ENCODE measurements at places on chromosomes 1 and 21.

- DNase-seq, result no peak
These were observed 30.3 kb downstream of the VN1R5 start for GRCh38 chr1:247286134-247286670.

- DNase-seq, result peak; percentile 45
These were observed 378.9 kb downstream of the KCNH1 start for GRCh38 chr1:210754878-210755665.

GRCh38 chr1:17624611-17625233, 85.2 kb downstream of the ARHGEF10L start:
- peak; percentile 58 for DNase-seq

DNA sequence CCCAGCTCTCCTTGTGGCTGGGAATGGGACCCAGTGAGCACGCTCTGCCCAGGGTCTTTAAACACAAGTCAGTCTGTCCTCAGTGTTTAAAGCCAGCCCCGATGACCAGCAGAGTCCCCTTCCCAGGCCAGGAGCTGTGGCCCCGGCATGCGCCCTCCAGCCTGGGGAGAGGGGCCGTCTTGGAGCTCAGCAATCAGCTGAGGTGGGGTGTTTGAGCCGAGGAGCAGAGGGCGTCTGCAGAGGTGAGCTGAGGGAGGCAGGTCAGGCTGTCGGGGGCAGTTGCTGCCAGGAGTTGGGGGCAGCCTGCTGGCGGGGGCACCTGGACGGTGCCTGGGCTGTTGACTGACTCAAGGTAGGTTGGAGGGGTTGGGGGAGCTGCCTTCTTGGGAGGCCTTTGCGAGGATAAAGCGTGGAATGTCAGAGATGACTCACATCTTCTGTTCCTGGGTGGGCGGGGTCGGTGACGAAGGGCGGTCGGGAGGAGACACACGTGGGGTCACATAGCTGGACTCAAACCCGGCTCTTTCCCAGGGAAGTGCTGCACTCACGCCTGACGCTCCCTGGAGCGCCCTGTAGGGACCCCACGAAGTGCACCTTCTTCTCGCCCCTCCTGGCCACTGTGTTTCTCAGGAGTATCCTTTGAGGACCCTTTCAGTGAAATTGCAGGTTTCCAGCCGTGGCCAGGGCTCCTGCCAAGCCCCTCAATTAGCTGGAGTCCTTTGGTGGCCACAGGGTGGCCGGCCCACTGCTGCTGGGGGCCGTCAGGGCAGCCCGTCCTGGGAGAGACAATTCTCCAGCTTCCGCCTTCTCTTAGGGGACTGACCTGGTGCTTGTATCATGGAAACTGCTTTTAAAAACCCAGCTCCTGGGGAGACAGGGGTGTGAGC, 86.2 kb downstream of the SIK1 start:
- DNase-seq, result peak; percentile 90

- DNase-seq, result peak; percentile 54
These were observed at the start of gene CR1L for GRCh38 chr1:207644852-207645634. TSS of gene CR1L (plus strand) at chr1:207645133. CDS start at chr1:207645234, 101 bp downstream.

- DNase-seq, result no peak
These were observed 457 bp downstream of the TRAPPC3 start for GRCh38 chr1:36148821-36149236.

GRCh38 chr1:30129001-30129408, 594.4 kb downstream of the MATN1 start:
- DNase-seq, result no peak

DNA sequence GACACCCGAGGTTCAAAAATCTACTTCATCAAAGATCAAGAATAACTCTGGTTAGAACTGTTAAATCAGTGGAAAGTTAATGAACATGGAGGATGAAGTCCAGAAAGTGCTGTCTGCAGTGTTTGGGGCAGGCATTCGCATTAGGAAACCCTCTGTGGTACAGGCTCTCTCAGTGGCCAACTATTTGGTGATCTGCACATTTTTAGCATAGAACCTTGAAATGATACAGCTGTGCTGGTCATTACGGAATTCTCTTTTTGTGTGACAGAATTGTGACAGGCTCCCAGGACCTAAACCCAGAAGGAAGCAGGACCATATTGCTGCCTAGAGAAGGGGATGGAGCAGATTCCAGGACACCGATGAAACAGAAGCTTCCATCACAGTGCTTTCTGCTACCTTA, 89.0 kb downstream of the SLC45A1 start:
- DNase-seq, result no peak

DNA sequence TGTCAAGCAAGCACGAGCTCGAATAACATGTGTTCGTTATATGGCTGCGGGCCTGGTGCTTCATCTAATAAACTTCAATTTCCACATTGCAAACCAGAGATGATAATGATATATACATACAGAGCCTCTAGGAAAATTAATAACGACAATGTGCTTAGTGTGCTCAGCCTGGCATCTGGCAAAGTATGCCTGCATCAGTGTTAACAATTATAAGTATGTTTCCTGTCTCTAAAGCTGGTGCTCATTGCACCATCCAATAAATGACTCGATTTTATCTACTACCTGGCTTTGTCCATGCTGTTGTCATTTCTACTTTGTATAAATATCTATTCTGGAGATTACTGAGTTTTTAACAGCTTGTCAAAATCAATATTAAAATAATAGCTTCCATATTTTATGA, 1402.6 kb downstream of the MRPL39 start:
- no peak for DNase-seq

DNA sequence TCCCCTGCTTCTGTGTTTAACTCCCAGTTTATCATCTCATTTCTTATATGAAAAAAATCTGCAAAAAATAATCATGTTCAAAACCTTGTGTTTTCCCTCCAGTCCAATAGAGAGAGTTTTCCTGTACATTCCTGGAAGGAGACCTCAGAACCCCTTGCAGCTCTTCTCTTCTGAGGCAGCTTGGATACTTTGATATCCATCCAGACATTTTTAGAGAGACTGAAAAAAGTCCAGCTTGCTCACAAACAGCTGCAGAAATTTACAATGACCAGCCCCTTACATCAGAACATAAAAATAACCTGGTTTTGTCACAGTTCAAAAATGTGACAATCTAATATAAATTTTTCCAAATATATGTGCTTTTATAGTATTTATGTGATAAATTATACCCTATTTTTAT, 73.3 kb upstream of the C1orf115 start:
- no peak for DNase-seq

DNA sequence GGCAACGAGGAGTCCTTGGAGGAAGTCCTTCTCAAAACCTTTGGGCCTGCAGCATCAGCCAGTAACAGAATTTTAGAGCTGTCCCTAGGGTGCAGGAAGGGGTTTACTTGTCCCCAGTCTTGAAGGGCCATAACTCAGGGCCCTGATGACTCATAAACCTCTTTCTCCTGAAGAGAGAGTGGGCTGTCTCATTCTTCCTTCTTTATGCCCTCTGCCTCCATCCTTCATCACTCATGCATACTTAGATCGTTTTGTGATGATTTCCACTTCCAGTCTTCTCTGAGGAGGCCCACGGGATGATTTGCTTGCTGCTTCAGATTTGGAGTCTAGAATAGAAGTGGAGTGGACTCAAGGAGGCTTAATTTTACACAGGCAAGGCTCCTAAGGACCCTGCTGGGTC, 60.2 kb downstream of the NDUFS5 start:
- peak; percentile 64 for DNase-seq

GRCh38 chr1:9265968-9266367, 26.7 kb upstream of the SPSB1 start:
- DNase-seq, result no peak

DNA sequence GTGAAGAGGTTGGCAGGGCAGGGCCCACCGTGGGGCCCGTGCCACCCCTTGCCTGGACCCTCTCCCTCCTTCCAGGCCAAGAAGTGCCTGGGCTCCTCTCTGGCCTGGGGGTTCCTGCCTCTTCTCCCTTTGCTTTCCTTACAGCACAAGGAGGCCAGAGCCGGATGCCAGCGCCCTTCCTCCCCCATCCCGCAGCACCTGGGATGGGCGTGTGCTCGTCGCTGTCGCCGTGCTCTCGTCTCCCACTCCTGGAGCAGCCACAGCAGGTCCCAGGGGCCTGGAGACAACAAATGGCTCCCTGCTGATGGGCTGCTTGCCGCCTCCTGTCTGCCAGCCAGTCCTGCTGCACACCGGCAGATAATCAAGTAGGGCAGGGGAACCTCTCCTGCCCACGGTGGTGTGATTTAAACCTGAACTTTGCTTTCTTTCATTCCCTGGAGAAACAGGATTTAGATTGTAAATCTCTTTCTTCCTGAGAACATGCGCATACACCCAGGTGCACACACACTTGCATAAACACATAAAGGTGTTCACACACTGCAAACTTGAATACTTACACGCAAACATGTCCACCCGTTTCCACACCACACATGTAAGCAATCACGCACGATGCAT, 50.8 kb upstream of the POU3F1 start:
- no peak for DNase-seq

DNA sequence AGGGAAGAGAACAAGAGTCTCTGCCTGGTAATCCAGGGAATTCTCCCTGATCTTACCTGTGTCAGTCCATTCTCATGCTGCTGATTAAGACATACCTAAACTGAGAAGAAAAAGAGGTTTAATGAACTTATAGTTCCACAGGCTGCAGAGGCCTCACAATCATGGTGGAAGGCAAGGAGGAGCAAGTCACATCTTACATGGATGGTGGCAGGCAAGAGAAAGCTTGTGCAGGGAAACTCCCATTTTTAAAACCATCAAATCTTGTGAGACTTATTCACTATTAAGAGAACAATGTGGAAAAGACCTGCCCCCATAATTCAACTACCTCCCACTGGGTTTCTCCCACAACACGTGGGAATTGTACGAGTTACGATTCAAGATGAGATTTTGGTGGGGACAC, 34.2 kb upstream of the LRRC8B start:
- no peak for DNase-seq

GRCh38 chr1:178046591-178047270, 47.2 kb upstream of the RASAL2 start:
- DNase-seq, result no peak

- DNase-seq, result peak; percentile 99
These were observed 62.8 kb upstream of the KIF26B start for GRCh38 chr1:245091818-245092637.

GRCh38 chr1:210129092-210129491, 103.5 kb upstream of the SERTAD4 start:
- DNase-seq, result no peak

DNA sequence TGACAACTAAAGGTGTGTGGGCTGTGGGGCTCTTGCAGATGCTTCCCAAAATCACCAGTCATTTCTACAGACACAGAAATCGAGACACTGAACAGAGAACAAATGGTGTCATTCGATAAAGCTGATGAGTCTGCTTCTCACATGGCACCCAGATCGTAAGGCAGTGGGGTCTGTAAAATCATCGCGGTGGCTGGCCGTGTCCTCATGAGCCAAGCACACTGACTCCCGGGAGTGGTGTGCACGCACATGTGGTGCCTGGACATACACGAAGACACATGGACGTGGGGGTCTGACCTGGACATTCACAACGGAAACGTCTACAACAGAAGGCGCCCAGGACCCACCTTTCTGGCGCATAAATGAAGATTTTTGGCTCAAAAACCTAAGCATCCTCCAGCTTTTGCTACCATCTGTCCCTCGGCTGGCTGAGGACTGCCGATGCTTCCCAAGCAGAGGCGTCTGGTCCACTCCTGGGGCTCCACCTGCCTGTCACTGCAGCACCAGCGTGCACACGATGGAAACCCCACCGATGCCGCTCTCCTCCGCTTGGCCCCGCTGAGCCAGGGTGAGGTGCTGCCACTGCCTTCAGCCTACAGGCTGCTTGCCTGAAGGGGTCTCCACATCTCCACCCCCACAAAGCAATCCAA, 6.8 kb downstream of the SMIM1 start:
- DNase-seq, result no peak

DNA sequence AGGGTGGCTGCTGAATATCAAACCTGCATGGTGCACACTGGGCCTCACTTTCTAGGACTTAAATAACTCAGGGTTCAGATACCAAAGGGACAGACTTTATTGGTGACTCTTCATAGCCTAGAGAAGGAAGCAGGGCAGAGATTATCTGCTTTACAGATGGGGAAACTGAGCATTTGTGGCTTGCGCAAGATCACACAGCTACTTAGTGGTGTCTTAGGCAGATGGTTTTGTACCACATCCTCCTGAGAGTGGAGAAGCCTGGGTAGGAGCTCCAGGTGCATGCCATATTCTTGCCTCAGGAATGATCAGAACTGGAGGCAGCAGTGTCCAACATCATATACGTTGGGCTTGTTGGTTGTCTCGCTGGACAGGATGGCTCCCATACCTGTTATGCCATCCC, 6.8 kb upstream of the DPH2 start:
- no peak for DNase-seq

- DNase-seq, result no peak
These were observed 57.8 kb downstream of the HFM1 start for GRCh38 chr1:91346824-91347223.

- peak; percentile 11 for DNase-seq
These were observed 75.5 kb downstream of the ADAMTS1 start for GRCh38 chr21:26769613-26770188.

DNA sequence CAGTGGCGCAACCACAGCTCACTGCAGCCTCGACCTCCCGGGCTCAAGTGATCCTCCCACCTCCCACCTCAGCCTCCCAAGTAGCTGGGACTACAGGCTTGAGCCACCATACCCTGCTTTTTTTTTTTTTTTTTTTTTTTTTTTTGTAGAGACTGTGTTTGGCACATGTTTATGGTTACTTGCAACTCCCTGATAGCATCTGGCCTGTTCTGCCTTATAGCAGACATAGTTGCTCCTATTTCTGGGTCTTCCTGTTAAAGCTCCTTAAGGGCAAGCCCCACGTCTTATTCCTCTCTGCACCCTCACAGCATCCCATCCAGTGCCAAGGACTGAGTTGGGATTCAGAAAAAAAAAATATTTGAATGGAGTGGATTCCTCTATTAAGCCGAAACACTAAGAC, 17.1 kb upstream of the CNR2 start:
- DNase-seq, result no peak

GRCh38 chr1:206709772-206710459, 25.2 kb downstream of the MAPKAPK2 start:
- peak; percentile 50 for DNase-seq

DNA sequence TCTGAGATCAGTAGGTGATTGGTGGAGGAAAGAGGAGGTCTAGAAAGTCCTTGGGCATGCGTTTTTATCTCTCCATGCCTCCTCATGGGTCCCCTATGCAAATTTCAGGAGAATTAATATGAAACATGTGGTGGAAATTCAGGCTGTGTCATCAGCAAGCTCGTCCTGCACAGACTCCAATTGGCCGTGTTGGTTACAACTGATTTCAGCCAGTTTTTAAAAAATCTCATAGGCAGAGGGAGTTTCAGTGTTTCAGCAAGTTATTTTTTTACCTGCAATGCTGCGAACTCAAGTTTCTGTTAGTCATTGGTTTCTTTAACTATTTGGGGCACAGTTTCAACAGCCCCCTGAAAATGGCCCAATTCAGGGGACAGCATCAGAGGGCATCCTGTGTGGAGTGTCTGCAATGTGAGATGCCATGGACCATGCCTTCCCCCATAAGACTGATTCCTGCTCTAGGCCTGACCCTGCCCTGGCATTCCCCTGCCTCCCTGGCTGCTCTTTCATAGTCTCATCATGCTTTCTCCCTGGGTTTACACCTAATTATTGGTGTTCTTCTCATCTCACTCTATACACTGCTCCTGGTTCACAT, 59.9 kb downstream of the C1orf198 start:
- no peak for DNase-seq

DNA sequence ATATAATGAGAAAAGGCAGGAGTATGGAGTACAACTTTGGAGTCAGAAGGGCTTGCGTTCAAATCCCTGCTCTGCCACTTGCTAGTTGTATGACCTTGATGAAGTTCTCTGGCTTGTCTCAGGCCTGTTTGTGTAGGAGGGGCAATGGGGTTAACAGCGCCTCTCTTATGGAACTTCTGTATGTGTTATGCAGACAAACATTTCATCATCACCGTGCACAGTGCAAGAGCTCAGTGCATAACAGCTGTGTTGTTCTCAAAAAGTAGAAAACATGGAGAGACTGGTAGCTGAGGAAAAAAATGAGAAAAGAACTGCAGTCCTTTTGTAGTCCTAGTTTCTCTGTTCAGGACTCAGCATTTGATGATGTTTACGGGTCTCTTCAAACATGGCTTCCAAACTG, 10.4 kb upstream of the ZNF648 start:
- DNase-seq, result no peak
